ENCODE measurements at places on chromosomes 3 and 15. TPM values are rescaled to one million over a fixed set of nuclear protein-coding genes. Genes with fewer than 3 reads are reported as not detected.

CSTA gene
- total RNA-seq: 5.8 TPM

- DNase-seq: no peak
Measured at GRCh38 chr3:129304962-129305222, 26.2 kb downstream of the HMCES start.

DNA sequence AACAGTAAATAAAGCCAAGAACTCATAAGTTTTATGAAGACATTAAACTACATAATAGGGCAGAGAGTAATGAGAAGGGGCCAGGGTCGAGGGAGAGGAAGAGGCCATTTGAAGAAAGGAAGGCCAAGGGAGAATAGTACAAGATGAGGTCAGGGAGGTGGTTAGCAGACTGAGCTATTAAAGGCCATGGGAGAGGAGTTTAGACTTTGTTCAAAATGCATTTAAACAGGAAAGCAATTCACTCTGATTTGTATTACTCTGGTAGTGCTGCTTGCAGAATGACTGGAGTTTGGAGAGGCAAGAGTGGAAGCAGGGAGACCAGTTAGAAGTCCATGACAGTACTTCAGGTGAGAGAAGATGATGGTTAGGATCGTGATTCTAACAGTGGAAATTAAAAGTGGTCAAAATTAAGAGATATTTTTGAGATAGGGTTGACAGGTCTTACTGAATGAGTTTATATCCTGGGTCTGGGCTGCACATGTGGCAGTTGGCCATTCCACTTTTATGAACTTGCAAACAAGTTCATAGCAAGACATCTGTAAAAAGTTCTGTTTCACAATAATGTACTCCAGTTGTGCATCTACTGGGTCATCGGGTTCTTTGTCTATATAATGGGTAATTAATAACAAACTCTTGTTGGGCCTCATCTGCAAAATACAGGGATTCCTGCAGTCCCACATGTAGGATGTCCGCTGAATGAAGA is 16.3 kb downstream of the PPP2R3A start:
- no peak for DNase-seq

- no peak for DNase-seq
Measured at GRCh38 chr3:81838457-81838856, 77.0 kb upstream of the GBE1 start.

KIF9 gene
- total RNA-seq: 6.5 TPM

DNA sequence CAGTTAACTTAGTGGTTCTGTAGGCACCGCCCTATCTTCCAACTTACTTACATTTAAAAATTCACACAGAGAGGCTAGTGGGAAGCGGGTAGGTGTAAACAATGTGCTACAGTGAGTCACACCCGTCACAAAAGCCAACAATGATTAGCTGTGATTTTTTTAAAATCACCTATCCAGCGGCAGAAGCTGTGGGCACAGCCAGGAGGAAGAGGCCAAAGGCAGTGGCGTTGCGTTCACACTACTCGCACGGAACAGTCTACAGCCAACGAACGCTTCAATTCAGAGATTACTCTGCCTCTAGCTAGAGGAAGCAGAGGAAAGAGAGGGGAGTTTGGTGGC is 2.5 kb upstream of the NLGN1 start:
- no peak for DNase-seq

DNA sequence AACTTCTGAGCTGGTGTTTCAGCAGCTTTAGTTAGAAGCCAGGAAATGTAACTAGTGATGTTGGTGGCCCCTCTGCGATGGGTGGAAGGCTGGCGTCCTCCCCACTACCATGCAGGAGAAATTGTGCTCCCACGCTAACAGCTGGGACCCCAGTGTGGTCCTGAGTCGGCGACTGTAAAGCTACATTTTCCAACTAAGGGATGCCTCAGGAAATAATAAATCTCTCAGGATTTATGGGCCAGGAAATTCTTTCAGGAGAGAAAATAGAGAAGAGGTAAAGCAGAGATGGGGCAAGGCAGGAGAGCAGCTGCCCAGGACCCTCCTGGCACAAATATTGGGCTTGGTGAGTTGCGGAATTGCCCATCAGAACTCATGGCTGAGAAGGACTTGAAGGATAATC is 186.9 kb downstream of the OPA1 start:
- DNase-seq: no peak

GRCh38 chr3:76990606-76991005 is 49.3 kb upstream of the ROBO2 start:
- no peak for DNase-seq

DNA sequence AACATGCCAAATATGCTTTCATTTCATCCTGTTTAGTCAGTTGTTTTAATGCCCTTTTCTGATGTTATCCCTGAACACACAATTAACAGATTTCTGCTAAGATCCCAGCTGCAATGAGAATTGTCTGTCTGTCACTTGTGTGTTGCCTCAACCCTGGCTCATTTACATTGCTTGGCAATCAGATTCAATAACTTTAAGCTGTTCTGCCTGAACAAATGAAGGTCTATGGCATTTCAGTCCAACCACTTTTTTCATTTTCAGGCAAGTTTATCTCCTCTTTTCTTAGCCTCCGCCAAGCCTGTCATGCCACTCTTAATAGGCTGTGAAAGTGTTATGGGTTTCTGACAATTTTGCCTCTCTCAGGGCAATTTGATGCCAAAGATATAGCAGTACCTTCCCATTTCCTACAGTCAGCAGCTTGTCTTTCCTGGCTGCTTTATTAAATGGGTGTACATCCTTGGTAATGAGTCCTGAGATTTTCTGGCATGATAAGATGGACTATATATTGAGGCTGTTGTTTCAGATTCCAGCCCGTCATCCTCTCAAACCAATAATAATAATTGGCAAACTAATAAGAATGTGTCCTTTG is 68.7 kb upstream of the ADAMTS9 start:
- no peak for DNase-seq

DNA sequence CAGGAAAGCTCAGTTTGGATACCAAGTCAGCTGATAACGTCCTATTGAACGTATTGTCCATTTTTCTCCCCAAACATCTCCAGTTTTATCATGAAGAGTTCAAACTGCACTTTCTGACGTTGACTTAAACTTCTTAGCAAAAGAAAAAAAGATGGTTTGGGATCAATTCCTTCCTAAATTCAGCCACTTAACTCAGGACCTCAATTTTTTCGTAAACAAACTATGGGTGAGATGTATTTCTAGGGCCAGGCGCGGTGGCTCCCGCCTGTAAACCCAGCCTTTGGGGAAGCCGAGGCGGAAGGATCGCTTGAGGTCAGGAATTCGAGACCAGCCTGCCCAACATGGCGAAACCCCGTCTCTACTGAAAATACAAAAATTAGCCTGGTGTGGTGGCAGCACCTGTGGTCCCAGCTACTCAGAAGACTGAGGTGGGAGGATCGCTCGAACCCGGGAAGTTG is 464 bp upstream of the MRPS25 start:
- DNase-seq: no peak

DNA sequence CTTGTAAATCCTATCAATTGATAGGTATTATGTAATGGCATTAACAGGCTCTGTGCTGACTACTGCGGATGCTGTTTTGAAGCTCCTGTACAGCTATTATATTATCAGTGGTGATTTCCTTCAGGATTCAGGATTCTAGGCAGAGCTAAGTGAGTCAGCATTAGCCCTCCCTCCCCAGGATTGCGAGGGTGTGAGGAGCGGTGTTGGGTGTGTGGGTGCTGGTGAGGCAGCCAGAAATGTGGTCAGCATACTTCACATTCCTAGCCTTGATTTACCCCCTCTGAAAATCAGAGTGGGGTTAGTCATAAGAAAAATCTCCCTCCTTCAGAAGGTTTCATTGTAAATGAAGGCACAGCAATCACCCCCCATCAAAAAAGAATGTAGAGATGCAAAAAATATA is 72.5 kb downstream of the SNTN start:
- no peak for DNase-seq

- DNase-seq: no peak
Measured at GRCh38 chr3:156412600-156412999, 142.3 kb downstream of the SSR3 start.

- no peak for DNase-seq
Measured at GRCh38 chr3:25165306-25165705, 262.8 kb upstream of the RARB start.

All from omental fat pad (tissue), 4 donors.